Tibial artery (tissue), 4 donors: ENCODE measurements at places on chromosomes 11 and 22.

- no peak for DNase-seq
These were observed 193.3 kb upstream of the NAV2 start for GRCh38 chr11:19519353-19519752.

- peak; percentile 29 for DNase-seq
These were observed 25.4 kb upstream of the GSTP1 start for GRCh38 chr11:67558084-67558772.

DNA sequence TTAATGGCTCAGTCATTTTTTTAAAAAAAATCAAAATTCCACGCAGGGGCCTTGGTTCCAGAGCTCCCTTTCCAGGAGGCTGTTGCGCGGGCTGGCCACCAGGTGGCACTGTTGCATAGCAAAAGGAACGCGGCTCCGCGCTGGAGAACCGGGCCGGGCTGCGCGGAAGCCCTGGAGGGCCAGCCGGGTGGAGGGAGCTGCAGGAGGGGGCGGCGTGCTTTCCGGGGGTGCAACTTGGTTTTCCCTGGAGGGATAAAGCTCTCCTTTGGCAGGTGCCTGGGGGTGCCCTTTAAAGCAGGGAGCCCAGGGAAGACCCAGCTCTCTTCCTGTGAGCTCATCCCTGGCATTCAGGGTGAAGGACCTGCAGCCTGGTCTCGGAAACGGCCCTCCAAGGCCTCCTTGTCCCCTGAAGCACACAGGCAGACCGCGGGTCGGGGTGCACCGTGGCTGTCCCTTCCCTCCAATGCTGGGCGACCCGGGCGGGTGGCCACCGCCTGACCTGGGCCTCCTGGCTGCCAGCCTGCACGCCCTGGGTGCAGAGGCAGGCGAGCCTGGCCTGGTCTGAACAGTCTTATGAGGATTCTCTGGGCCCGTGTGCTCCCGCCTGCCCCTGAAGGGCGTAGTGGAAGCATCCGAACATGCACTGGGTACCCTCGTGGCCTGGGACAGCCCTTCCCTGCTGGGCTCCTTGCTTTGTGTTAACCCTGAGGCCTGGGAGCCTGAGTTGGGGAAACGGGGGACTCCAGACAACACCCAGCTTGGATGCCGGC lies 23.4 kb downstream of the KRTAP5-5 start:
- peak; percentile 71 for DNase-seq

DNA sequence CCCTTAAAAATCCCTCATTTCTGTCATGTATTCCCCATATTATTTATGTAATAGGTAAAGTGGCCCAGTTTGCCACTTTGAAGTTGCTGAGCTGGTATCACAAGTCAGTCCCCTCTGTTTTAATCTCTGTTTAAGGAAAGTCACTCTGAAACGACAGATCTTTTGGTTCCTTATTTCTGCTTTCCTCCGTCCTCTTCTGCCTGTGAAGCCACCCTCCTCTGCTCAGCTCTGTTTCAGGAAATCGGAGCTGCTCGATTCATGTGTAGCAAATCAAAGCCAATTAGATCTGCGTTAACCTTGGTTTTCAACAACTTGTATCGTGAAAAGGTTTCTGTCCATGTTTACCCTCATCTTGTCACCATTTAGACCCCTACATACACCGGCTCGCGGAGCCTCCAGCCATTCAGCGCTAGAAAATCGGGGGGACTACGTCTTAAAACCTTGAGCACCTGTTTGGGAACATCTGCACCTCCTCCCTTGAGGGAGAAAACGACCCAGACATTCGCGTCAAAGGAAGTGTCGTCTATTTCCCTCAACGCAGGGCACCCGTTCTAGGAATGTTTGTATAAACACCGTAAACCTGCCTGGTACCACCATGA lies 576 bp upstream of the SC5D start:
- DNase-seq = no peak

DNA sequence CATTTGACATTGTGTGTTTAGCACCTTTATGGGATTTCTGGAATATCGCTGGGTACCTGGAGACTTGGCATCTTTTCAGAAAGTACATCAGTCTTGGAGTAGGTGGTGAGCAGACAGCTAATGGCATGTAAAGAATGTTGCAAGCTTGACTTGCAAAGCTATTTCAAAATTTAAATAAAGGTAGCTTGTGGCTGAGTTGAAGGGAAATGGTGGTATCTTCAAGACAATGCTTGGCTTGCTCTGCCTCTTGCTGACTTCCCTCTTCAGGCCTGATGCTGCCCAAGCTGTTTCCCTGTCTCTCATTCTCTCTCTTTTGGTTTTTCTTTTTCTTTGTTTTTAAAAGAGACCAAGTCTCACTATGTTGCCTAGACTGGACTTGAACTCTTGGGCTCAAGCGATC lies 13.2 kb downstream of the ZNRF3 start:
- no peak for DNase-seq

DNA sequence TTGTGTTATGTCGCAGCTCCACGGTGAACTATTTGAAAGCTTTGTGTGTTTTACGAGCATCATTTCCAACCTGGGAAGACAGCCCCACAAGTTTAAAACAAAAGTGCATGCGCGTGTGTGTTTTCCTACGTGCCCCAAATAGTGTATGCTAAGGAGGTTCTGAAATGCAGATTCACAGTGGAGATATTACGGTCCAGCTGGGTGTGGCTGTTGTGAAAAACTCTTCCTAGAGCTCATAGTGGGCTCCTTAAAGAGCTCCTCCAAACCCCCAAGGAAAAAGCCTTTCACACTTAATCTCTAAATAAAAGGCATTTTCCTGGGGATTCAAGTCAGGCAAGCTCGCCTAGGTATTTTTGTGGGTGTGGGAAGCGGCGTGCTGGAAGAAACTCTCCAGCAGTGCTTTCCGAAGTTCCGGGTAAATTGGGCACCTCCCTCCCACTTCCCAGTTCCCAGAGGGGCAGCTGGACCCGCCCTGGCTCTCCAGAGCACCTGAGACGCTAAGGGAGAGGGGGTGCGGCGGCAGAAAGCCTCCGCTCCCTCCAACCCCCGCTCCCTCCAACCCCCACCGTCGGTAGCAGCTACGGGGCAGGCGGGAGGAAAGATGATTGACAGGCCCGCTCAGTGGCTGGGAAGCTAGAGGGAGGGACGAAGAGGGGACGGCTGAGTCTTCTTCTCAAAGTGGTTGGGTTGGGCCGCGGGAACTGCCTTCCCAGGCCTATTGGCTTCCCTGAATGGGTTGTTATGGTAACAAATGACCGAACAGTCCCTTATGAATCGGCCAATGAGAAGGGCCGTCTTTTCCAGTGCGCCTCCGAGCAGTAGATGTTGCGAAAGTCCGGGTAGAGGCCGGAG lies 561 bp upstream of the PCF11 start:
- peak; percentile 99 for DNase-seq

DNA sequence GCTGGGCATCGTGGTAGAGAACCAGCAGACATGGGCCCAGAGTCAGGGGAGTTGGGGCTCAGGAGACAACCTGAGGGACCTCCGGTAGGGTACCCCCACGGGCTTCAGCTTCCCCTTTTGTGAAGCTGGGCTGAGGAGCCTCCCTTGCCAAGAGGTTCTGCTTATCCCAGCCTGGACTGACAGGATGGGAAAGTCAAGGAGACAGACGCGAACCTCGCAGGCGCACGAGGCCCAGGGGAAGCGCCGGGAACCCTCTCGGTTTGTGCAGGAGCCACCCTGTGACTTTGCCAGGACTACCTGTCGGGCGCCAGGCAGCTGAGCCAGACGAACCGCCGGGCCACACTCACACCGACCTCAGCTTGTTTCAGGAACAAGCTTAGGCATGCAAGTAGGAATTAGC lies 566.1 kb downstream of the BRD1 start:
- peak; percentile 43 for DNase-seq

GRCh38 chr22:45587638-45588505 lies 83.8 kb upstream of the ATXN10 start:
- no peak for DNase-seq

- no peak for DNase-seq
These were observed 51.9 kb downstream of the RBX1 start for GRCh38 chr22:41003066-41003465.

DNA sequence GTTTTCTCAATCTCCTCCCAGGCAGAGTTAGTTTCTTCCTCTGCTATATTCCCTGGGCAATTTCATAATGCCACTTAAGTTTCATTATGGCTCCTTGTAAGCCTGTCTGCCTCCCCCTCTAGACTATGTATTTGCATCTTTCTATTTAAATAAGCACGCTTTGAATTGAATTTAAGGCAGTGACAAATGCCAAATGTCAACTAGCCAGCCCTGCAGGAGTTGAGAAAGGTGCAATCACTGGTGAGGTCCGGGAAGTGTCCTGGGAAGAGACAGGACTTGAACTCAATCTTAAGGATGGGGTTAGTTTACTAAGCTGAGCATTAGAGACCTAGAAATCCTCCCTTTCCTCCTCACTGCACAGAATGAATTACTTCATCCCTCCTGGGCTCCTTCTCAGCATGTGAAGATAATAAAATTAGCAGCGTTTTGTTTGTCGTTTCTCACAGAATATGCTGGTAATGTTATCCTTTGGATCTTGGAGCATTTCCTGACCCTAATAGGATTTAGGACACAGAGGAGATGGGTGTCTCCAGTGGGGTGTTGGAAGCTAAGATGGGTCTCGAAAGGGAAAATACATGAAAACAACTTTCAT lies 1.6 kb downstream of the TCP11L1 start:
- DNase-seq = no peak
